ENCODE measurements at places on chromosomes 6 and 20. TPM values are rescaled to one million over a fixed set of nuclear protein-coding genes. Genes with fewer than 3 reads are reported as not detected.

BPIFA1 gene
- not detected for total RNA-seq

HCRTR2 gene
- 14.3 TPM for total RNA-seq

DNA sequence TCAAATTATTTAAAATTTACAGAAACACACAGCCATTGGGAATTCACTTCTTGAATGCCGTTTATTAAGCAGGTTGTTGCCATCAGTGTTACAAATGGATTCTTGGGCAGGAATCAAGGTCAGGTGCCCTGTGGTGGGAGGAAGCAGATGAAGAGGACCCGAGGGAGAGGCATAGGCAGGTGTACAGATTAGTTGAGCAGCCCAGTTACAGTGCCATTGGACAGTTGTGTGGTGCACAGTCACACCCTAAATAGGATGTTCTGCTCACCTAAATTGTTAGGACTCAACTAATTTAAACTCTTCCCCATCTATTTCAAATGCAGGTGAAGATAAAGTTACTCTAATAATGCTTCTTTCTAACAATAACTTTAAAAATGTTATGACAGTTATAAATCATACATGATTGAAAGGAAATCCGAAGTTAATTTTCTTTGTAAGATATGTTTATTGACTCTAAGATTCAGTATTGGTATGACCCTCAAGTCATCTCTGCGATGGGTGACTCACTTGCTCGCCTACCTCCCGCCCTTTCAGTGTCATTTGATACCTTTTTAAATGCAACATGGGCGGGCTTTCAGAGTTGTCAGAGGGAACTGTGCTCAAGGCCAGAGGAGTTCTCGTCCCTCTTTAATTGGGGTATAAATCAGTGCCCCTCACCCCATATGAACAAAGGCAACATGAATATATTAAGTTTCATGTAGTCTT is 35.1 kb downstream of the DSE start:
- no peak for DNase-seq

DNA sequence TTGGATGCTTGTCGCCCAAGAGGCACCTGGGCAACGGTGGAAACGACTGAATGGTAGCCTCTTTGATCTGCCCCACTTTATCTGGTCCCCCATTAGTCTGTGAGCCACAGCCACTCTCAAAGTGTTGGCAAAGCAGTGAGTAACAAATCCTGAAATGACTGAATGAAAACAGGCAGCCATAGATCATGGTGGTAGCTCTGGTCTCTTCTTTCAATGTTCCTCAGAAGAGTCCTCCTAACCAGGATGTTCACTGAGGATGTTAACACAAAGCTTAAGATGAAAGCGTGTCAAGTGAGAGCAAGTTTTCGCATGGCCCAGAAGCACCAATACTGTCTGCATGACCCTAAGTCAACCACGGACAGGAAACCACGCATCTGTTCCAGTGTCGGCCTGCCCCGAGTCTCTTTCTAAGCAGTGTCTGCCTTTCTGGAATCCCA is 107.3 kb downstream of the IRF4 start:
- no peak for DNase-seq

- DNase-seq = no peak
Observed at GRCh38 chr6:3557336-3557735, 100.5 kb upstream of the SLC22A23 start.

DNA sequence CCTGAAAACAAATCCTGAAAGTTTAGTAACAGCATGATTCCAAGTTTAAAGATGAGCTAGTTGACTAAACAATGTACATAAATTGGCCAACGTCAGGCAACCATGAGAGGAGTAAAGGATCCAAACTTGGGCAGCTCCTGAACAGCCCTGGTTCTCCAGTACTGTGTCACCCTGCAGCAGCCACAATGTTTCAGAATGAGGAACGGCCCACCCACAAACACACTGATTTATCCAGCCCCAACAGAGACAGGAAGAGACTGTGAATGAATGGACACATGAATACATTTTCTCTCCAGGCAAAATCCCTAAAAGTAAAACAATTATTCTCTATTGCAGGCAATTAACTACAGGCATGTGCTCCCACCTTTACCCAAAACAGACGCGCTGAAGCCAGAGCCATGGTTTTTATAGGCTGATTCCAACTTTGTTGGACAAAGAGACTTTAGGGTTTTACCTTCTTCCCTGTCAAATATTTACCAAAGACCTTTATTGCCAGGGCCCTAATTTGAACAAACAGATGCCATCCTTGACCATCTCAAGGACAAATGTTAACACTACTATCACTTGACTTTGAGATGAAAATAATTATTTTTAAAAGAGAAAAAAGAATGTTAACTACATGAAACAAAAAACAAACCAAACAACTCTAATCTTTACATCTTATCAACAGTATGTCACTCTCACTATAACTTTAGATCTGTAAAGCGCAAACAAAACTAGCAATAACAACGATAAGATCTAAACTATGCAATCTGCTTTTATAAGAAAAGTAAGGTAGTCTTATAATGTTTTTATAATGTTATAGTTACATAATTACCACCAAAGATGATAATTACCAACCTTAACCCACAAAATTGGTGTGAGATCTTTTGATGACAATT is 22.9 kb downstream of the CNKSR3 start:
- no peak for DNase-seq

GRCh38 chr6:818196-818595 is 125.3 kb upstream of the EXOC2 start:
- no peak for DNase-seq

DNA sequence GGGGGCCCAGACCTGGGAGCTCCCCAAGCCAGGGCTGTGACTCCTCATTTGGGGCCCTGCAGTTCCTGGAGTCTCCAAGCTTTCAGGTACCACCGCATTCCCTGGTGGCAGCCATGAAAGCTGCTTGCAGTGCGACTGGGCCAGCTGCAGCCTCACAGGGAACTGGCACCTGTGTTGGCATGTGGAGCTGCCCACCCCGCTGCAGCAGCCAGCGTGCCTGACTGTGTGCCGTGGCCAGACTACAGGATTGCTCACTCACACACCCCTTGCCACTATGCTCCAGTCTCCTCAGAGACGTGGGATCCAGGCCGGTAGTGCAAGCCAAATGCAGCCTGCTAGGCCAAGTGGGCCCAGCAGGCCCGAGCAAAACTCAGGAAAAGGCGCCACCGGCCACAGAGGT is 450.7 kb downstream of the COL12A1 start:
- no peak for DNase-seq

- DNase-seq = no peak
Observed at GRCh38 chr6:80733641-80734040, 627.2 kb downstream of the BCKDHB start.

GRCh38 chr6:168736039-168736438 is 295.1 kb downstream of the SMOC2 start:
- DNase-seq = no peak

DNA sequence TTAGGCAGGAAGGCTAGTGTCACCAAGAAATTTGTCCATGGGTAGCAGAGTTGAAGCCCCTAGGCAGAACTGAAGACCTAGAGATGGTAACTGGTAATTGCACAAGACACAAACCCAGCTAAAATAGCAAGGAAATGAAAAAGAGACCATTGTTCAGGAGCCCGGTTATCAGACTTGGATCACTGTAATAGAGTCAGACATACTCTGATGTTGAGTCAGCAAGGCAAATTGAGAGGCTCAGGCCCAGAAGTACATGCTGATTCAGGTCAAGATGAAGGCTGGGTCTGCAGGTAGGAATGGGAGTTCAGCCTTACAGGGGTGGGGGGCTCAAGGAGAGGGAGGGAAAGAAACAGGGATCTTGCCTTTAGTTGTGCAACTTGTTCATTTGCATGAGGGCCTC is 6.5 kb upstream of the TMEM242 start:
- DNase-seq = no peak

GRCh38 chr6:162825597-162825996 is 97.8 kb downstream of the PACRG start:
- no peak for DNase-seq

DNA sequence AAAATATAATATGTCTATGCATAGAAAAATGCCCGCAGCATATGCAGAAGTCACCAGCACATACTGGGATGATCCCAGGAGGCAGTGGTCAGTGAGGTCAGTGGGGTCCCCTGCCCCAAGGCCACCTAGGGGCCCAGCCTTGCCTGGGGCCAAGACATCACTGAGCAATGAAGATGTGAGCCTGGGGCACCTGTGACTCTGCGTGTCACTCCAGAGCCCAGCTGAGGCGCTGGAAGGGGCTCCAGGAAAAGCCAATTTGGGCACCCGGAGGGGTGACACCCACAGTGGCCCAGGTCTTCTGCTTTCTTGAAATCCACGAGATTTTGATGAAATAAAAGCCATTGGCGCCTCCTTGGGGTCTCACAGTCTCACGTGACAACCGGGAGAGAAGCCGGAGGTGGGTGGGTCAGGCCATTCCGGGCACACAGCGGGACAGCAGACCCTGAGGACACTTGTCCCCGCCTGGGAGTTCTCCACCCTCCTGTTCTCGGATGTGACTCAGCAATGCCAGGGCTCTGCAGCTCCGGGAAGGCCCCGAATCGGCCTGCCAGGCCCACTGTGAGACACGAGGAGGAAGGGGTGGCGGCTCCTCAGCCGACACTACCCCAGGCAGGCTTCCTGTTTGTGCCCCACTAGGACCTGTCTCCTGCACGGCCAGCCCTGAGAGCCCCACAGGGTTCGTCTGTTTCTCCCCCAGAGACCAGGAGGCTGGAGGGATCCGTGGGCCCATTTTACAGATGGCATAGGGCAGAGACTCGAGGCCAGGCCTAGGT is 24.4 kb upstream of the SLCO4A1 start:
- DNase-seq = no peak

C20orf144 gene
- total RNA-seq = not detected

DNA sequence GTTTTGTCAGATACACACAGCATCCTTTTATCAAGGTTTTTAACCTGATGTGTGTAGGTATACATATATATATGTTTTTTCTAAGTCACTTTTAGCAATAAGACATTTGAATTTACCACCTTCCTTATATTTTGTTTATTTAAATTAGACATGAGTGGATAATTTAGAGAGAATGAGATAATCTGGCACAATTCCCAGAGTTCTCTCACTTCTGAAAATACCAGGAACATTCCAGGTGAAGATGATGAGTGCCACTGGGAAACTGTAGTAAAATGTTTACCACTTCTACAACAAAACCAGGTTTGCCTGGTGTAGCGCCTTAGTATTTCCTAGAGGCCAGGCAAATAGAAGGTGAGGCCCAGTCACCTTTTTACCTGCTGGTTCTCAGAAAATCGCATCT is 189.5 kb downstream of the TMEM242 start:
- no peak for DNase-seq

DNA sequence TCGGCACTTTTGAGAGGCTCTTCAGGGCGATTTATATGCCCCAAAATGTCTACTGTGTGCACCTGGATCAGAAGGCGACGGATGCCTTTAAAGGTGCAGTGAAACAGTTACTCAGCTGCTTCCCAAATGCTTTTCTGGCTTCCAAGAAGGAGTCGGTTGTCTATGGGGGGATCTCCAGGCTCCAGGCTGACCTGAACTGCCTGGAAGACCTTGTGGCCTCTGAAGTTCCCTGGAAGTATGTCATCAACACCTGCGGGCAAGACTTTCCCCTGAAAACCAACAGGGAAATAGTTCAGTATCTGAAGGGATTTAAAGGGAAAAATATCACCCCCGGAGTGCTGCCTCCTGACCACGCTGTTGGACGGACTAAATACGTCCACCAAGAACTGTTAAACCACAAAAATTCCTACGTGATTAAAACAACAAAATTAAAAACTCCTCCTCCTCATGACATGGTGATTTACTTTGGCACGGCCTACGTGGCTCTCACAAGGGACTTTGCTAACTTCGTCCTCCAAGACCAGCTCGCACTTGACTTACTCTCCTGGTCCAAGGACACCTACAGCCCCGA is 8.2 kb downstream of the GCNT2 start:
- DNase-seq = no peak

DNA sequence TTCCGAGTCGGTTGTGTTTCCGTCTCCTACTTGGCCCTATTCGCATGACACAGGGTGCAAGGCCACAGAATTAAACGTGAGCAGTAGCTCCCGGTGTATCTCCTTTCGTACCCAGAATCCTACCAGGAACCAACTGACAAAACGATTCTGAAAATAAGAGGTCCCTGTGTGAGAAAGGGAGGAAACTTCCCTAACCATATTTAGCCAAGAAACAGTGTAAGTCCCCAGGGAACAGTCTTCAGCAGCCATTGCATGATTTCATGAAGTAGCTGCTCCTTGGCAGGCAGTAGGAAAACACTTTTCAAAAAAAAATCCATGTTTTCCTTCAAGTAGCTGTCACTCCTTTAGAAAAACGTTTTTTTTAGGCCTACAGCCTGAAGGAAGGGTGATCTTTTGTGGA is 46.9 kb downstream of the PDE10A start:
- no peak for DNase-seq

MYT1 gene
- total RNA-seq = 5.9 TPM

DNA sequence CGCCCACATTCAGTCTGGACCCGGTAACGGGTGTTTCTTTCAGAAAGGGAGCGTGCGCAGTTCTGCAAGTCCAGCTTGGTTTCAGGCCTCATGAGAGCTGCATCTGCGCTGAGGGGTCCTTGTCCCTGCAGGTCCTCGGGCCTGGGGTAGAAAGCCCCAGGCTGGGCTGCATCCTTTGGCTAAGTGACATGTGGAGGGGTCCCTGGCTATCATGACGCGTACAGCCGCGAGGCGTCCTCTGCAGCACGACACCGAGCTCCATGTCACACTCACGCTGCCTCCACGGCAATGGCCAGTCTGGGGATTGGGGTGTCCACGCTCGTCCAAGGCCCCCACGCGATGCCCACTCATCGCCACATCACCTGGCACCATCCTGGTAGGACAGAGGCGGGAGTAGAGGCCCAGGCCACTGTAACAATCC is 1.7 kb upstream of the KIF25 start:
- no peak for DNase-seq

GRCh38 chr6:148818939-148819575 is 72.2 kb downstream of the UST start:
- DNase-seq = no peak

DNA sequence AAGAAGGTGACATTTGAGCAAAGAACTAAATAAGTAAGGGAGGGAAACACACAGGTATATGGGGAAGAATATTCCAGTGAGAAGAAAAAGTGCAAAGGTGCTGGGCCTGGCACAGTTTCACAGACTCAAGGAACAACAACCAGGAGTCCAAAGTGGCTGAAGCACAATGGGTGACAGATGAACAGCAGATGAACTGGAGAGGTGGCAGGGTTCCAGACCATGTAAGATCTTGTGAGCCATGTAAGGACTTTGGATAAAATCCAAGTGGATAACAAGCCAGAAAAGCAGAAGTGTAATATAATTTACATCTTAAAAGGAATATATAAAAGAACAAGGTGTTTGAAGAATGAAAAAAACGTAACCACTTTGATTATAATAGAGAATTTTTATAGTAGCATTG is 87.9 kb downstream of the MMS22L start:
- DNase-seq = no peak

- no peak for DNase-seq
Observed at GRCh38 chr6:42030585-42031506, 19.5 kb upstream of the TAF8 start.
